Hypothalamus (tissue), 51 donors: ENCODE measurements at places on chromosomes 13 and 19.

- DNase-seq = peak; percentile 75
Observed at GRCh38 chr19:48634424-48635262, 2.5 kb downstream of the DBP start.

DNA sequence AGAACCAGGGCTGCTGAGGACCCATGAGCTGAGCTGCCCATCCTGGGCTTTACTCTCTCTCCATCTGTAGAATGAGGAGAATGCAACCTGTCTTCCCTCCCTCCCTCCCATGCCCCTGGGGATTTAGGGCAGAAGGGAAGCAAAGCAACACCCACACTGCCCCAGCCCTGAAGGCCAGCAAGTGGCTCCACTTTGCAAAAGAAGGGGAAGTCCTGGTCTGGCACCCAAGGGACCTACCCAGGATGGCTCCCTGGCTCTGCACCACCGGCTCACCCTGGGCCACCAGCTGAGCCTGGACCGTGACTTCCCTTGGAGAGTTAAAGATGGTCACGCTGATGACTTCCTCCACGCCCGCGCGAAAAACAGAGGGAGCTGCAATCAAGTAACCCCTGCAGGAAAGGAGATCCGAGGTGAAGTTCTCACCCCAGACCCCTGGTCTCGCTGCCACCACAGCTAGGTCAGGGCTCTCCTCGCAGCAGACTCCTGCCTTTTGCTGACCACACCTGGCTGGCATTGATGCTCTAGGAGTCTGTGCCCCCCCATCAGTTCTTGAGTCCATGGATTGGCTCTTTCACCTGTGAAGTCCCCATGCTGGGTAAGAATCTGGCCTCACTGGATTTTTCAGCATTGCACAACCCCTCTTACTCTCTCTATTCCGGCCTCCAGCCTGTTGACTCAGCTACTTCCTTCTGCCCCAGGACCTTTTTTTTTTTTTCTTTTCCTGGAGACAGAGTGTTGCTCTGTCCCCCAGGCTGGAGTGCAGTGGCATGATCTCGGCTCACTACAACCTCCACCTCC is 4.6 kb downstream of the CPAMD8 start:
- no peak for DNase-seq

DNA sequence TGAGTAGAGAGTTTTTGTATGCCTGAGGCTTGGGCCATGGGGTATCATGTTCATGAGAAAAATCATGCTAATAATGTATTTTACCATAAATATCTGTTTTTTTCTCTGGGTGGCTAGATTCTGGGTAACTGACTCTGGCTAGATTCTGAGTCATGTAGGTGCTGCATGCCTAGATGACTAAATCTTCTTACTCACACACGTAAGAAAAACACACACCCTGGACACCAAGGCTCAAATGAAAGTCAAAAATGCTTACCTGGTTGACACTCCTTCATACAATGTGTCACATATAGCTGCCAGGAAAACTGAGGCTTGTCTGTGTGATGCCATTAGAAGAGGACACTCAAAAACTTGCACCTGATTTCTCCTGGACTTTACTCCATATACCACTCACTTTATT is 597.4 kb upstream of the SLITRK1 start:
- DNase-seq = no peak

- no peak for DNase-seq
Observed at GRCh38 chr13:28574617-28575142, 79.8 kb upstream of the FLT1 start.

- peak; percentile 88 for DNase-seq
Observed at GRCh38 chr13:66994097-66994496, 236.0 kb downstream of the PCDH9 start.

- DNase-seq = no peak
Observed at GRCh38 chr13:30172593-30173302, 134.6 kb downstream of the KATNAL1 start.

DNA sequence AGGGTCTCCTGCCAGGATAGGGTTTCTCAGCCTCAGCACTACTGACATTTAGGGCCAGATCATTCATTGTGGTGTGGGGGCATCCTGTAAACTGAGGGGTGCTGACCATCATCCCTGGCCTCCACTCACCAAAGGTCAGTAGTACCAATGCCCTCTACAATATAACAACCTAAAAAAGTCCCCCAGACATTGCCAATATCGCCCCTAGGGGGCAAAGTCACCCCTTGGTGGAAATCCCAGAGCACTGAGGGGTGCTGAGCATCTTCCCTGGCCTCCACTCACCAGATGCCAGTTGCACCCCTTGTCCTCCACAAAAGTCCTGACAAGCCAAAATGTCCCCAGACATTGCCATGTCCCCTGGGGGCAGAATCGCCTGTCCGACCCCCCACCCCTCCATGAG is 21.6 kb downstream of the CPAMD8 start:
- DNase-seq = no peak

- DNase-seq = no peak
Observed at GRCh38 chr13:36883824-36884223, 36.2 kb downstream of the SMAD9 start.

- no peak for DNase-seq
Observed at GRCh38 chr13:66068683-66069082, 1161.5 kb downstream of the PCDH9 start.

- DNase-seq = no peak
Observed at GRCh38 chr13:95547531-95548167, 4.9 kb upstream of the CLDN10 start.

DNA sequence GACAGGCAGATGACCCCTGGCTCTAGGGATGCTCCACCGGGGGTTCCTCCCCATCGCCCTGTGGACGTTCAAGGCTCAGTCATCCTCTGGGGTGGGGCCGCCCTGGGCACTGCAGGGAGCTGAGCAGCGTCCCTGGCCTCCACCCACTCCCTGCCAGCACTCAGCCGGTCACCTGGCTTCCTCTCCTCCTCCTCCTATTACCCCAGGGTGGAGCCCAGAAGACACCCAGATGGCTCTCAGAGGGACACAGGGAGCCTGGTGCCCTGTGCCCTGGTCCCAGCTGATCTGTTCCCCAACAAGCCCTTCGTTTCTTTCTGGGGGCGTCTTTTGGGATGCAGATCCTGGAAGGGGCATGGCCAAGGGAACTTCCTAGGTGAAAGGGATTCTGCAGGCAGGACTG is 3.7 kb upstream of the MKNK2 start:
- no peak for DNase-seq

DNA sequence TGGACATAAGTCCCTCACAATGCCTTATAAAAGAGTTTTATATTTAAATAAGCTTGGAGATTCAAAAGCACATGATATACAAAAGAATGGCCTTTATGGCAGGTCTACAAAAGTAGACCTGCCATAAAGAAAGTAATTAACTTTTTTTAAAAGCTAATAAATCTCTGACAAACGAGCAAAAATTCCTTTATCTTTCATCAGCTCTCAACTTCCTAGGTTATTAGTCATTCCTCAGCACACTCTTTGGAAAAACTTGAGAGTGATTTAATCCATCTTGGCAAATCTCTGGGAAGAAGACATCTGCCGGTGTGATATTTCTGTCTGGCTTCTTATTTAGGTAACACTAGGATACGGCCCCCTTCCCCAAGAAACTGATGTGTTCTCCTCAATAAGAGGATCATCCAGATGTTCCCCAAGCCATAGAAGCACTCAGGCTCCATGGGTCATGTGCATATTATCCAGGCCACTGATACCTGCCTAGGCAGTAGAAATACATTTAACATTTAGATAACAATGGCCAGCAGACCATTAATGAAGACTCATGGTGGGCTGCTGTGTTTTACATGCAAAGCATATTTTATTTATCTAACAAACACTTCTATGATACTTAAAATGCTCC is 372.7 kb downstream of the LIG4 start:
- no peak for DNase-seq
